ENCODE measurements at places on chromosomes 3 and 15.

DNA sequence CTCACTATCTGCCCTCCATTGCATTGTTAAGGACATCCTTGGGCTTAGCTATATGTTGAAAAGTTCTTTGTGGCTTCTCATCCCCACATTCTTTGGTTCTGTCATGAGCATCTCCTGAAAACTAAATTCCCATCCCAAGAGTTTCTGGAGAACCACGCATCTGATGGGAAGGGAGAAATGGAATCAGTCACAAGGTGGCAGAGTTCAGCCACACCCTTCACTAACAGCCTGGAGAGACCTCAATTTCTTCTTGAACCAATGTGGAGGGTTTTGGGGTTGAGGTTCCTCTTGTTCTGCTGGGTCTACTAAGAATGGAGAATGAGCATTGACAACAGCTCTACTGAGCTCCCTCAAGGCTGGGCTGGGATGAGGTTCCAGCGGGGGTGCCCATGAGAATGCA, 15.6 kb upstream of the MAGEL2 start:
- no peak for DNase-seq

DNA sequence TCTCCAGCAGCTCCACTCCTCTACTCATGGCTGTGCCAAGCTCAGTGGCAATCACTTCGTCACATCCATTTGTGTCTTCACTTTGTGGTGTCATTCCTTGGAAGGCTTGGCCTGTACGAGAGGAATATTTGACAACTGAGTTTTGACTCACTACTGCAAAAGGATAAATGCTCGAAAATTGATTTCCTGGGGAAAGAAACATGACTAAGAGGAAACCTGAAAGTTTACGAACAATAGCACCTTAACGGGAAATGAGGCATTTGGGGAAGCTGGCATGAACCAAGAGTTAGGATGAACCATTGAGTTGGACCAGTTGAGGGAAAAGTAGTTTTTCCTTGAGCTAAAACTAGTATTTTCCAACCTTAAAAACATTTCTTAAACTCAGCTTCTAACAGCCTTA, 74.2 kb upstream of the ABHD17C start:
- no peak for DNase-seq

DNA sequence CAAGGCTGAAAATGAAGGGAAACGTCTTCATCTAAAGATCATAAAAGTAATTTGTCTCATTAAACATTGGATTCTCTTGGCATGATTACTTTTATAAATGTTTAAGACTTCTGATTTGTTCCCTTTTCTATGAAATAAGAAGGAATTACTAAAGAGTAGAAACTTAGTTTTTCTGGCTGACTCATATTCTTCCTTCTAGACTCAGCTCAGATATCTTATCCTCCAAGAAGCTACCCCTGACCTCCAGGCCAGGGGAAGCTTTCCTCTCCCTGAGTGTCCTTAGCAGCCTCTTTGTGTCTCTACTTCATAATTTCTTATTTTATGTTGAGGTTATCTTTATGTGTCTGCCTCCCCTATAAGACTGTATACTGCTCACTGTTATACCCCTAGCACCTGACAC, 291.9 kb upstream of the STT3B start:
- DNase-seq = no peak

GRCh38 chr3:196883361-196883760, 15.6 kb downstream of the SENP5 start:
- no peak for DNase-seq

- DNase-seq = no peak
Measured at GRCh38 chr3:42535981-42536784, 33.7 kb downstream of the VIPR1 start.

- no peak for DNase-seq
Measured at GRCh38 chr15:91435113-91435512, 335.1 kb downstream of the SV2B start.

DNA sequence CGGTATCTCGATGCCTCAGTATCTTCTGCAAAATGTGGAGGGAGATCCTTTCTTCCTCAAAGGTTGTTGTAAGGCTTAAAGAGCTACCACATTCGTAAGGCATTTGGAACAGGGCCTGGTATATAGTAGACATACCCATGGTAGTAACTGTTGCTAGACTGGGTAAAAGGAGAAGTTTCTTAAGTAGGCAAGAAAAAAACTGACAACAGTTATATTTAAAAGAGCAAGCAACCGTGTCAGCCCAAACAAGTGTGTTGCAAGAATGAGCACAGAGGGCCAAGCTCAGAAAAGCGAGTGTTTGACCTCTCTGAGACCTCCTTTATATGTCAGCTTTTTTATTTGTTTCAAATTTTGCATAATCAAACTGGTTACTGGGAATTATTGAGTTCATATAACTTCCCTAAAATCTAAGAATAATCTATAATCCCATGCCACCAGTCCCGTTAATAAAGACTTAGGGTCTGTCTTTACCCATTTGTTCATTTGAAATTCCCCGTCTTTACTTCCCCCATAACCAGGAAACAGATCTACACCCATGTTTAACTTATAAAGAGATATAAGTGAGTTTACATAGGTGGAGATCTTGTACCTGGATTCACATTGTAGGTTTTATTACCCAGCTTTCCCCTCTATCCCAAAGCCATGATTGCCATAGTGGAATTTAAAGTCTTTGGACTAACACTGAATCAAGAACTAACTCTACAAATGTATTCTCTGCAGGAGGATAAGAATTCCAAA, 7.3 kb downstream of the B3GNT5 start:
- no peak for DNase-seq

GRCh38 chr3:193130576-193130975, 110.4 kb upstream of the PLAAT1 start:
- DNase-seq = no peak

- DNase-seq = no peak
Measured at GRCh38 chr3:184525337-184526087, 36.1 kb upstream of the EPHB3 start.

- DNase-seq = no peak
Measured at GRCh38 chr15:81016489-81017068, 15.9 kb downstream of the TLNRD1 start.

DNA sequence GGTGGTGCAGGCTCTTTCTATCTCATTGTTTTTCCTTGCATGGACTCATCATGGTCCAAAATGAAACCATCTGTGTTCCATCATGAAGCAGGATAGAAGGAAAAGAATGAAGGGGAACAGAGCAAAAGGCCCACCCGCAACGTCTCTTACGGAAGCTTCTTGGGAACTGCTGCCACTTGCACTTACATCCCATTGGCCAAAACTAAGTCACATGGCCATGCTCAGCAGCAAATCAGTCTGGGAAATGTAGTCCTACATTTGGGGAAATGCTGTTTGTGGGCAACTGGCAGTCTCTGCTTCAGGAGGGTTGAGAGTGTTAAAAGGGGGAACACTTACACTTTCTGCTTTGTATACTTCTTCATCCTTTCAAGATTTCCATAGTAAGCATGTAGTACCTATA, 191.6 kb downstream of the SV2B start:
- no peak for DNase-seq

DNA sequence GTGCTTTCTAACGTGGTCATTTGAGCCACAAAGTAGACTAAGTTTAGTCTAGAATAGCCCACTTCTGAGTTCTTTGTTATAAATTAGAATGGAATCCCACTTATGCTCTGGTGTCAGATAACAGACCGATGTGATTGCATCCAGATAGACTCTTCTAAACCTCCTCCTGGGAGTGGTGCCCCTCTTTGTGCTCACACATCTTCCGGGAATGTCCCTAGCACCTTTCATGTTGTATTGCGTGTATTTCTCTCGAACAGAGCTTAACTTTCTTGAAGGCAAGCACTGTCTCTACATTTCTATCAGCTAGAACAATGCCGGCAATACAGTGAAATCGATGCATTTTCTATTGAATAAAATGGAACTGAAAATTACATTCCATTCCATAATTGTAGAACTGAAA, 23.0 kb downstream of the CP start:
- DNase-seq = no peak

- DNase-seq = no peak
Measured at GRCh38 chr3:27718459-27718858, 3.7 kb downstream of the EOMES start.

All from stimulated activated effector memory CD8-positive, alpha-beta T cell treated with anti-CD3 and anti-CD28 coated beads, Interleukin-12 subunit alpha, Interleukin-12 subunit beta, amount 100 ng/mL, for 72 hours (primary cell).